ENCODE measurements at places on chromosomes 7 and 10.
A peak's percentile ranks its signal among the peaks of the same experiment; 100 is the strongest.

- H3K36me3 ChIP-seq, result no peaks in the 10 kb centered on the region
- no peak overlapping the region for H3K4me3 ChIP-seq
- no peaks in the 10 kb centered on the region for H3K4me1 ChIP-seq
- no peak for DNase-seq
- no peak overlapping the region for H3K27ac ChIP-seq
These were observed 387.6 kb downstream of the KCNMA1 start for GRCh38 chr10:77249901-77250459.

DNA sequence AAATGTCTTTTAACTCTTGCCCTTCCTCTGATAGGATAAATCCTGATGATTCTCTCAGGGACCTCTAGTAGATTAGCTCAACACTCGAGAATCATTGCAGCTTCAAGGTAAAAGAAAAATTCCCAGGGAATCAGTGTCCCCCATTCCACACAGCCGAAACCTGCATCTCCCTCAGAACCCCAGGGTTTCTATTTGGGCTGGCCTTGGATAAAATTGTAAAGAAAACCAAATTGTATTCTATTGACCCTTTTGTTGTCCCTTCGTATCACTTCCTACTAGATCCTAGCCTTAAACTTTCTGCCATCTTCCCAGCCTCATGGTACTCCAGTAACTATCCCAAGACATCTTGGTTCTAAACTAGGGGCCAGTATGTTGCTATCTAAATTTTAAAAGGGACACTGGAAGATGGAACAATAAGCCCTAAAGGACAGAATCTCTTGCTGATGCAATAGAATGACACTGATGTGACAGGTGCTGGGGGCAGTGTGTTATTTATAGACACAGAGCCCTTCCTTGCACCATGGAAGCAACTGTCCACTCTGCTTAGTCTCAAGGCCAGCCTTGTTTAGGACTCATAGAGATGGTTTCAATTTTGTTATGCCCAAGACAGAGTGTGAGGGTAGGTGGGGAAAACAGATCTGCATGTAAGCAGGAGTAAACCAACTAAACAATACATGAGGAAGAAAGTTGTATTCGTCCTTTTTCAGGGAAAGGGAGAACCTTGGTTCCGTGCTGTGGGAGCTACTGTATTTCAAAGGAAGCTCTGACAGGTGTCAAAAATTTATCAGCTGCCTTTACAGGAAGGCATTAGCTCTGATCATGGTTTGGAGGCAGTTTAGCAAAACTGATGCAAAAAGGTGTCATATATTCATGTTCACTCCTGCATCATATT, 7.6 kb downstream of the ASB15 start:
- no peaks in the 10 kb centered on the region for H3K4me1 ChIP-seq
- no peak overlapping the region for H3K27ac ChIP-seq
- H3K36me3 ChIP-seq, result no peaks in the 10 kb centered on the region
- H3K4me3 ChIP-seq, result no peak overlapping the region

- peak overlapping the region; percentile 89 for H3K4me3 ChIP-seq
- H3K27ac ChIP-seq, result peak overlapping the region; percentile 100
- peaks cover 82% of the 10 kb centered on the region for H3K4me1 ChIP-seq
These were observed 3.4 kb downstream of the KLF6 start for GRCh38 chr10:3781468-3782145.

DNA sequence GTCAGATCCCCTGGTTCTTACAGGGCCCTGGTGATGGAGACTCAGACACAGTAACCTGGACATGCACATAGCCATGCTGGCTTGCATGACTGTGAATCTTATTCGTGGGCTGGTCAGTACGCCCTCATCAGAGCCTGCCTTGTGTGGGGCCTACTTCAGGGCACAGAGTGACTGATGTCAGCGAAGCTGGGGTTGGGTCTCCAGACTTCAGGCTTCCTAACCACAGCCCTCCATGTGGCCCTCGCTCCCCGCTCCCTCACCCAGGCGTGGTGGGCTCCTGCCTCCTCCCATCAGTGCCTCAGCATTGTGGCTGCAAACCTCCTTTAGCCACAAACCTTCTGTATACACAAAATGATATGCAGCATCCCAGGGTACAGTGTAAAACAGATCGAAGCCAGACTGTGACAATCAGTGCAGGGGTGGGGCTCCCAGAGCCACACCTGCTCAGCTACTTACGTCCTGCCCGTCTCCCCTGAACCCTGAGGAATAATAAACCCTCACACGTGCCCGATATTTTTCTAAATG, 7.1 kb upstream of the C10orf105 start:
- H3K27ac ChIP-seq, result peak overlapping the region; percentile 81
- H3K4me3 ChIP-seq, result no peak overlapping the region
- no peak for DNase-seq
- H3K36me3 ChIP-seq, result no peaks in the 10 kb centered on the region
- H3K4me1 ChIP-seq, result peaks cover 55% of the 10 kb centered on the region
- peaks cover 4% of the 10 kb centered on the region for H3K27me3 ChIP-seq

- no peak overlapping the region for H3K4me3 ChIP-seq
- H3K4me1 ChIP-seq, result peaks cover 16% of the 10 kb centered on the region
- H3K27ac ChIP-seq, result no peak overlapping the region
- DNase-seq, result no peak
- H3K27me3 ChIP-seq, result no peaks in the 10 kb centered on the region
- H3K36me3 ChIP-seq, result peaks cover 8% of the 10 kb centered on the region
These were observed 12.5 kb downstream of the SHOC2 start for GRCh38 chr10:110931769-110932381.

Measured in stimulated activated naive B cell treated with anti-CD40 and anti-IgM and Interleukin-4, amounts not matched to agents 10 μg/mL and 1 μg/mL and 100 μg/mL, for 72 hours (primary cell).